ENCODE measurements at places on chromosomes 1 and 21.
A peak's percentile ranks its signal among the peaks of the same experiment; 100 is the strongest.

DNA sequence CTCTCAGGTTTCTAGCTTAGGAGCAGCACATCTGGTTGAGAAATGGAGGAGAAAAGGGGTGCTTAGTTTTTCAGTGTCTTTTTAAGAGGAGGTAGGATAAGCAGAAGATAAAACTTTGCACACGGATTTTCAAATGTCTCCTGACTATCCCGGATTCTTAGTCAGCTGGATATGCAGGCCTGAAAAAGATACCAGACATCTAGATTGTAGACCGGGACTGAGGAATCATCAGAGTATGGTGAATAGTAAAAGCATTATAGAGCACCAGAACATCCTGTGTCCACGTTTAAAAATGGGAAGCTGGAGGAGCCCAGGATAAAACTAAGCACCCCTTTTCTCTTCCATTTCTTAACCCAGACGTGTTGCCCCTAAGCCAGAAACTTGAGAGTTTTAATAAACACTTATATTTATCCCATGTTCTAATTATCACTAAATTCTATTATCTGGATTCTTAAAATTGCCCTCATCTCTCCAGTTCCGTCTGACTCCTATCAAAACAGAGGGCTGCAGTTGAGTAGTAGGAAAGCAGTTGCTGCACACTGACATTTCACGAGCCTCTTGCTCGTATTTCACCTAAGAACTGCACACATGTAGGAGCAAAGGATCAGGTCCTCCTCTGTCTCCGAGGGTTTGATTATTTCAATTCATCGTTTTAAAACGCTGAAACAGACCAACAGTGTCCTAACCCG lies 609 bp downstream of the PIGK start:
- H3K27ac ChIP-seq = peak overlapping the region; percentile 93
- no peak for DNase-seq

GRCh38 chr1:228317411-228317828 lies 89.2 kb downstream of the TRIM11 start:
- H3K27me3 ChIP-seq = no peaks in the 10 kb centered on the region
- no peak overlapping the region for H3K4me3 ChIP-seq
- H3K36me3 ChIP-seq = peaks cover 6% of the 10 kb centered on the region

- H3K36me3 ChIP-seq = no peaks in the 10 kb centered on the region
- no peak overlapping the region for H3K27ac ChIP-seq
- no peaks in the 10 kb centered on the region for H3K4me1 ChIP-seq
- no peak overlapping the region for H3K4me3 ChIP-seq
- H3K27me3 ChIP-seq = no peaks in the 10 kb centered on the region
Measured at GRCh38 chr1:168842916-168843315, 113.9 kb upstream of the DPT start.

DNA sequence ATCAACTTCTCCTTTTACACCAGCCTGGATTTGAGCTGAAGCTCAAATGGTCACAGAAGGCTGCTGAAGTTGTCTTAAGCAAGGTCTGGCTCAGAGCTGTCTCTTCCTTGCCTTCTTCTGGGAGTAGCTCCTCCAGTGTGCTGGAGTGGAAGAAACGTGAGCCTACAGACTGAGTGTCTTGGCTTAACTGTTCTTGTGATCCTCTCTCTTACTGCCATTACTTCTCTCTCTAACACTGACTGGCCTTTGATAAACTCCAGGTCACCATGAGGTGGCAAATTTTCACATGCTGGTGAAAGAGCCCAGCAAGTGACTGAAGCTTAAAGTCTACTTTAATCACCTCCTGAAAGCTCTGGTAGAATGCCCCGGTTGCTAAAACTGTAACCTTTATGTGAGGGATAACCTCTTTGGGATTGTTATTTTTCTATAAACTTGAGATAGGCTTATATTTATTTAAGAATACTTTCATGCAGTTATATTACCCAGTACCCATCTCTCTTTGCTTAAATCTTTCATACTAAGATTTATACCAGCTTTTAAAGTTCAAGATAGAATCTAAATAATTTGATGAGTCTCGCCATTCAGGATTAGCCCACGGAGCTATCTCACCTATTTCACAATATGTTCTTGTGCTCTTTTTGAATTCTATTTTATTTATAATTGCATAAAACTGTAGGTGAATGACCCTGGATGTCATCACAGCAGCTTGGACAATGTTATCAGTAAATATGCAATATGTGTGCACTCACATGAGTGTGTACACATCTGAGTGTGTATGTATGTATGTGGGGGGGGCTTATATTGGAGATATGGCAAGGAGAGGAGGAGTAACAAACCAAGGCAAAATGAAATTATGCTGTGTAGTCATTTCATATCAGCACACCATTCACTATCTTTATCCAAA lies 924.0 kb downstream of the LTN1 start:
- no peak for DNase-seq
- H3K27ac ChIP-seq = peak overlapping the region; percentile 49
- no peaks in the 10 kb centered on the region for H3K27me3 ChIP-seq
- H3K36me3 ChIP-seq = no peaks in the 10 kb centered on the region
- no peak overlapping the region for H3K4me3 ChIP-seq

DNA sequence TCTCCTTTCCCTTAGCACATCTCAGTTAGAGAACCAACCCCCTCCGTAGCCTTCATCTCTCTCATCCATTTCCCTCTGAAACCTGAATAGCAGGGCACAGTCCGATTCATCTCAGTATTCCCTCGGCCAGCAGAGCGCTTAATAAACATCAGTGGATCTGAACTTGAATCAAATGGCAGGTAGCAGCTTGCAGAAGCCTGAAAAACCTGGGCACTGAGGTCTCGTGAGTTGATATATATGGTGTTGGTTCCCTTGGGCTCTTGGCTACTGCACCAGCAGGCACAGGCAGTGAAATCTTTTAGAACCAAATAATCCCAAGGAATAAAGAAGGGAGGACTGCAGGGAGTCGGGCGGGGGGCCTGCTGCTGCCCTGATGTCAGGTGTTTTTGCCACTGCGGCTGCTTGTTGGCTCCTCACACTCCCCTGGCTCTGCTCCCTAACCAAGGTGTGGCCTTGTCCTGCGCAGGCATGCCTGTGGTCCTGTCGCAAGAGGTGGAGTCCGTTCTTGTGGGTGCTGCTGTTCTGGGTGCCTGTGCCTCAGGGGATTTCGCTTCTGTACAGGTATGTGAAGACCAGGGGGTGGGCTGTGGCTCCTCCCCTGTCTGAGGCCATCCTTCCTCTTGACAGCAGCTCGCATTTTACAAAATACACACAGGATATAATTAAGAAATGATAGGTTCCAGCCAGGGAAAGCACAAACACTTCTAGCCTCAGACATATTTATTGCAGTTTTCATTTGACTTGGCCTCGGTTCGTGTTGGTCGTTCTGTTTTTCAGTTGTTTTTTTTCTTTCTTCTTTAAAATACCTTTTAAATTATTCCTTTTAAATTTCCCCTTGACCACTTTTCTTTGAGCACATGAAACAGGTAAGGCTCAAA lies 140.9 kb upstream of the HOOK1 start:
- no peak for DNase-seq
- no peaks in the 10 kb centered on the region for H3K4me1 ChIP-seq
- H3K27me3 ChIP-seq = no peaks in the 10 kb centered on the region

DNA sequence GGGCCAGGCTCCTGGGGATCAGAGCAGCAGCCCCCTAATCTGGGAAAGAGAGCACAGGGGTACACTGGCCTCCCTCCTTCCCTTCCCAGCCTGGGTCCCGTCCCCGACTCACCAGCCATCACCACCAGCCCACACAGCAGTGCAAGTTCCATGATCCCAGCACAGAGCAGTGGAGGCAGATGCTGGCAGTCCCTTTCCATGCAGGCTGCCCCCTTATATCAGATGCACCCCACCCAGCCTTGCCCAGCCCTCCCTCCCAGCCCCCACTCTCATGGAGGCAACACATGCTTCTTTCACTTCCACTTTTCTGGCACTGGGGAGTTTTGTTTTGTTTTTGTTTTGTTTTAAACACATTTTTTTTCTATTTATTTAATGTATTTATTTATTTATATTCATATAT lies at the start of gene PLA2G2D:
PLA2G2D (minus strand) TSS at position 190 of the 400 bp plus-strand sequence; CDS start at position 152, 38 bp downstream.
- peak; percentile 27 for DNase-seq
- H3K4me3 ChIP-seq = peak within 1 kb of the TSS; percentile 77

DNA sequence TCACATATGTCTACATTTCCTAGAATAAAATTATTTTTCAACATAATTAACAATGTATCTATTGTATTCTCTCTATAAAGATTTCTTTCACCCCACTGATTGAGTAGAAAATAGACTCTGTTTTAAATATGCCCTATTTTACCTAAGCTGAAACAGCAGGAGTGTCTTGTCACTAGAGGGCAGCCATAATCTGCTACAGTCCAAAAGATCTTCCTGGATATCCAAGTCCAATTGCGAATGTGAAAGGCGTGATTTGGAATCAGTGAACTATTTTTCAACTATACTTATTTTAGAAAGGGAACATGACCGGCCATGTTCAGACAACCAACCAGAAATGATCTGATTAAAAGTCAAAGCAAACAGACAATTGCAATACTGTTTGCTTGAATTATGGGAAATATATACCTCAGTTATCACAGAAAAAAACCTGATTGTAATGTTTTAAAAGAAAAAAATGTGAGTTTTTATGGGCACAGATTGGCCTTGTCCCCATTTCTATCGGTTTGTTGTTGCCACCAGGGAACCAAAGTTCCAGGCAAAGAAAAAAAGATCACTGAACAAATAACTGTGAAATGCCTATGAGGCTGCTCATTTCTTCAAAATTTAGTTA lies 1211.0 kb upstream of the ADGRL4 start:
- no peak for DNase-seq
- no peaks in the 10 kb centered on the region for H3K27me3 ChIP-seq
- no peaks in the 10 kb centered on the region for H3K4me1 ChIP-seq

DNA sequence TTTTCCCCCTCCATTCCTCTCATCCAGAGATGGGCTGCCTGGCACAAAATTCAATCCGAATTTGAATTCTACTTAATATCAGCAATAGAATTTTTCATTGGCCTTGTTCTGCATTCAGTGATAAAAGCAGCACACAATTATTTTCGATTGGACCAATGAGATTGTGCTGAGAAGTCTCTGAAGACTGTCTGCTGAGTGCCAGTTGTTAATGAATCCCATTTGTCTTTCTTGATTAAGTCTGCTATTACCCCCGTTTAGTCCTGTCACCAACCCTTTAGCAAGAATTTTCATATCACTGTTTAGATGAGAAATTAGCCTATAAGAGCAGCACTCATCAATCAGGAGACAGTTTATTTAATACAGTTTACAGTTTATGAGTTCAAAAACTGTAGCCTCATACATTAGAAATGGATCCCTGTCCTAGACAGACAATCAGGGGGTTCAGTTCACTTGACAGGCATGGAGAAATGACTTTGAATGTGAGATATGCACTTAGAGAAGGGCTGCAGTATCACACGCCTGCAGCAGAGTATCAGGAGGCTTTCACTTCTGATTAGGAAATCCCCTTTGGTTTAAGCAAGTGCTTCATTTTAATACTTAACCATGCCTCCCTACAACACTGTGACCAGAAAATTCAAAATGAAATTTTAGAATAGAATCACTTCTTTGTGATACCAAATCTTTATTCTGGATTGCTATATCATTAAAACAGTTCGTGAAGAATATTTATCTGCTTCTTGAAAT lies 304.7 kb upstream of the PTBP2 start:
- no peak for DNase-seq
- no peak overlapping the region for H3K27ac ChIP-seq
- H3K4me1 ChIP-seq = no peaks in the 10 kb centered on the region
- no peaks in the 10 kb centered on the region for H3K27me3 ChIP-seq

DNA sequence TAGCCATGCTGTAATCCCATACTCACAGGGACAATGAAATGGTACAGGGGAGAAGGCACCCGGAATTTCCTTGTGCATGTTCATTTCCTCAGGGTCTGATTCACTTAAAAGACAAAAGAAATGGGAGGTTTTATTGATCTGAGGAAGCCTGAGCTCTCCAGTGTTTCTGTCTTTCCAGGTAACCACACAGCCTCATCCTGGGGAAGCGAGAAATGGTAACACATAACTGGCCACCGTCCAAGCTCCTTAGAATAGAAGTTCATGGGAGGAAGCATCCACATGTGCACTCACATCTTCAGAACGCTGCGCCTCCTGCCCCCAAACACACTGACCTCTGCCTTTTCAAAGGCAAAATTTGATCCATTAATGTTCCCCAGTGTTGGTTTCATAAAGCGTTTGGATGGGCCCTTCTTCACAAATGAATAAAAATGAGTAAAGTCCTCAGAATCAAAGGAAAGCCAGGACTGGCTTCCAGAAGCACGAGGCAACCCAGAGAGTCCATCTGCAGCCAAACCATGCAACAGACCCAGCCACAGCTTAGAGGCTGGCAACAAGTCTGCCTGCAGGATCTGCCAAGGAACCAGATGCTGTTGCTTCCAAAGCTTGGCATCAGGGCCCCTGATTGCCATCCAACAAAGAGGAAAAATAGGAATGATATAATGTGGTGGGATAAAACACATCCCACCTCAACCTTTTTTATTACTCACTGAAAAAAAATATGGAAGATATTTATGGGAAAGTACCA lies 120.3 kb downstream of the ZBTB18 start:
- no peak overlapping the region for H3K4me3 ChIP-seq
- DNase-seq = no peak
- H3K36me3 ChIP-seq = no peaks in the 10 kb centered on the region
- H3K27me3 ChIP-seq = no peaks in the 10 kb centered on the region

GRCh38 chr21:34648739-34649297 lies 20.0 kb upstream of the CLIC6 start:
- no peak overlapping the region for H3K4me3 ChIP-seq
- H3K4me1 ChIP-seq = no peaks in the 10 kb centered on the region
- DNase-seq = no peak
- H3K36me3 ChIP-seq = peaks cover 17% of the 10 kb centered on the region

DNA sequence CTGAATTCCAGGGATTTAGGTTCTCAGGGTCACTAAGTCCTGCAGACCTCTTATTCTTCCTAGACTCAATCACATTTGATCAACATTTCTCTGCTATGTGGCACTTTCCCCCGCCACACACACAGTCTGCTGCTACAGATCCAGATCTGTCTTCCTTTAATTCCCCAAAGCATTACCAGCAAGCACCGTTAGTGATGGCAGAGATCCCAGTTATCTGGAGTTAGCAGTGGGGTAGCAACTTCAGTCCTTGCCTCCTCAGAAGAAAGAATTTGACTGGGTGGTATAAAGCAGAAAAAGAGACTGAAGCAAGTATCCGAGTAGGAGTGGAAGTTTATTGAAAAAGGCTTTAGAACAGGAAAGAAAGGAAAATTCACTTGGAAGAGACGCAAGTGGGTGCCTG lies 100.4 kb upstream of the ETV3 start:
- H3K27ac ChIP-seq = no peak overlapping the region
- H3K4me3 ChIP-seq = no peak overlapping the region
- no peak for DNase-seq
- no peaks in the 10 kb centered on the region for H3K4me1 ChIP-seq
- no peaks in the 10 kb centered on the region for H3K36me3 ChIP-seq
- peaks cover 9% of the 10 kb centered on the region for H3K27me3 ChIP-seq

- no peak overlapping the region for H3K4me3 ChIP-seq
- no peaks in the 10 kb centered on the region for H3K36me3 ChIP-seq
- H3K27ac ChIP-seq = no peak overlapping the region
- H3K4me1 ChIP-seq = no peaks in the 10 kb centered on the region
- H3K27me3 ChIP-seq = peaks cover 8% of the 10 kb centered on the region
- no peak for DNase-seq
Measured at GRCh38 chr1:173573596-173573995, 29.3 kb downstream of the SLC9C2 start.

Measured in naive B cell (primary cell).